ENCODE measurements at places on chromosomes 6 and 20.

DNA sequence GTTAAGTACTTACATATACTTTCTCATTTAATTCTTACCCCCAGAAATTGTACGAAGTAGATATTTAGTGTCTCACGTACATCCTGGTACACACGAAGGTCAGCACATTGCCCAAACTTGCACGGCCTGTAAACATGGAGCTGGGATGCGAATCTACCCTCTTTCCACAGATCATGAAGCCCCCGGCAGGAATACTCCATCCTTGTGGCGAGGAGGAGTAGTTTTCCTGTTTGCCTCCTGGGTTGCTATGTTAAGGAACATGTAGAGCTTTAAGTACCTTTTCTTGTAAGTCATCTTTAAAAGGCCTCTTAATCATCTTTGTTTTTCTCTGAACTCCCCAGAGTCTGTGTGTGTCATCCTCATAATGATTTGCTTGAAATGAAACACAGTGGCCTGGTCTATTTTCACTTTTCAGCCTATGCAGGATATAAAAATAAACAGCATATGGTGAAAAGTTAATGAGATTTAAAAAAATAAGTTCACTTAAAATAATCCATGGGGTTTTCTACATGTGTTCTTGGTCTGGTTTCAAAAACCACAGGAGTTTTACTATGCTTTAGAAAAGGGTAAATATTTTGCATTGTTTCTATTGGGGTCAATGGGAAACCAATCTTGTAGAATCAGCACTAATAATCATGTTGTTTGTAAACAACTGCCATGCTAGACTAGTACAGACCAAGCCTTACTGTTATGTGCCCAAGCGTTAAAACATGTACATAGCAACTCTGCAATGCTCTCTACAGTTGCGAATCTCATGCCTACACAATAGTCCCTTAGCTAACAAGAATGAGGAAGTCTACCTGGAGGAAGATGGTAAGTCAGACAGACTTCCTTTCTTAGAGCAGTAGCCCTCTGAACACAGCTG, 9.3 kb upstream of the ARID1B start:
- no peak for DNase-seq

DNA sequence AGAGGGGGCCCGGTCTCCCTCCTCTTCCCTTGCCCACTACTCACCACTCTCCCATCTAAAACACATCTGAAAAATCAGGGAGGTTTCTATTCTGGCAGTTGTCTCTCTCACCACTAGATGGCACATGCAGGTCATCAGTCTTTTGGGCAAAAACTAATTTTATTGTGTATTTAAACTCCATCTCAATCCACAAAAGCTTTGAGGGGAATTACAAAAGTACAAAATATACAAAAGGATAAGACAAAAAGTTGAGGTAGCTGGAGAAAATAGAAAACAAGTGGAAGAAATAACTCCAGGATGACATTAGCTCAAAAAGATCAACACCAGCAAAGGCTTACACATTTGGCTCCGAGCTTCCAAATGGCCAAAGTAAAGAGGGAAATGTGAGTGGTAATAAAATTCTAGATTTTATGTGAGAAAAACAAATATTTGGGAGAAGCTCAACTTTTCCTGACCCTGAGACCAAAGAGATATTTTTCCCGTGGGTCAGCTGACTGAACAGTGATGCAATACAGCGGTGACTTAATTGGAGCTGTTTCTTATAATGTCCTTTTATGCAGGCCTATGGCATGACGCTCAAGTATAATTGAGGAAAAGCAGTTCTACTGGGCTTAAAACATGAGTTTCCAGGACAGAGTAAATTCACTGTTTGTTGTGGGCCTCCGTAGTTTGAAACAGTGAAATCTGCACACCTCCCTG, 79.8 kb upstream of the CHD6 start:
- DNase-seq: peak; percentile 70

- DNase-seq: no peak
Observed at GRCh38 chr6:39453241-39453640, 130.7 kb upstream of the KCNK16 start.

- no peak for DNase-seq
Observed at GRCh38 chr6:33742092-33742491, 4.6 kb downstream of the IP6K3 start.

- no peak for DNase-seq
Observed at GRCh38 chr6:12032783-12033573, 20.9 kb downstream of the HIVEP1 start.

GRCh38 chr20:41279546-41280225, 37.8 kb downstream of the ZHX3 start:
- no peak for DNase-seq

- DNase-seq: no peak
Observed at GRCh38 chr20:48776306-48776705, 51.5 kb downstream of the PREX1 start.

DNA sequence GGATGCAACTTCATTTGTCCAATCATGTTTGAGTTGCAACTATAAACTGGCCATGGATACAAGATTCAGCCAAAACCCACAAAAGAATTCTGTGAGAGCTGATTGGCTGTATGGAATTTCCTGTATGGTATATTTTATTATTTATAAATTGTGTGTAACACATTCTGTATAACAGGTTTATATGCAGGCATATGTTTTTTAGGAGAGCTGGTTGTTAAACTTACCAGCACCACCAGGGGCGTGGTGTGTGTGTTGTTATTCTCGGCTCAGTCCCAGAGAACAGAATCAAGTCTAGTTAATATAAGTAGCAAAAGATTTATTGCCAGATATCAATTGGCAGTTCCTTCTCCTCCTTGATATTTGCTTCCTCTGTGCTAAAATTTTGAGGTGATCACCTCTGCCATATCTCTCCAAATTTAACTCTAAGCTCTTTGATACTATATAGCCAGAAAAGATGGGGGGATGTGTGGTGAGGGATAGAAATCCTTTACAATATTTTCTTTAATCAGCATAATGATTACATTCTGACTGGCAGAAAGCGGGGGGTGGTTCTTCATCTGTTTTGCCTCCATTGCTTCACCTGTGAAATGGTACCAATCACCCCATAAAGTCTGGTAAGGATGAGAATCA, 22.9 kb downstream of the CNBD2 start:
- DNase-seq: no peak

- peak; percentile 83 for DNase-seq
Observed at GRCh38 chr6:79421707-79422484, 115.3 kb downstream of the LCA5 start.

DNA sequence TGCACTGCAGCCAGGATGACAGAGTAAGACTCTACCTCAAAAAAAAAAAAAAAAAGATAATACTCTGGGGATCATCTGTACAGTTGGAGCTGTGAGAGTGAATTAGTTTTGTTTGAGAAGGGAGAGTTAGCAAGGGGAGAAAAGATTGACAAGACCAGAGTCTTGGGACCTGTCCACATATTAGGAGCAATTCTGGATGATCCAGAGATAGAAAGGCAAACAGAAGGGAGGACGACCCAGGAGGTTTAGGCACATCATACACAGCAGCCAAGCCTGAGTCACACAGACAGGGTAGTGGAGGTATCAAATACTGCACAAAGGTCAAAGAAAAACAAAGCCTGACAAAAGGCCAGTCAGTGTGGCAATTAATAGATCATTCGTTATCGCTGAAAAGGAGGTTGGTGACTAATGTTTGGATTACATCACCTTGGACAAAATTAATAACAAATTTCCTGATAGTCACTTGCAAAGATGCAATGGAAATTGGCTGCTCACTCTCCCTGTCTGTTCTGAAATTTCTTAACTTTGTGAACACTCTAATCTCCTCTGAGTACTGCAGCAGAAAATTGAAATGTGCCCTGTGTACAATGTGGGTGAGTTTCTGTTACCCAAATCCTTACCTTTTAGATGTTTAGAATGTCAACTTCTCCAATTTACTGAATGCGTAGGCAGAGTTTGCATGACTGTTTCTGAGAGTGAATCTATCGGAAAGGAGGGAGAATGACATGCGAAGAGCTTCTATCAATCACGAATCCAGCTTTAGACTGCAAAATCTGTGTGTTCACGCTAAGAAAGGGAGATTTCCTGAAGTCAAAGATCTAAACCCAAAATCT, 105.4 kb downstream of the TSHZ2 start:
- no peak for DNase-seq

DNA sequence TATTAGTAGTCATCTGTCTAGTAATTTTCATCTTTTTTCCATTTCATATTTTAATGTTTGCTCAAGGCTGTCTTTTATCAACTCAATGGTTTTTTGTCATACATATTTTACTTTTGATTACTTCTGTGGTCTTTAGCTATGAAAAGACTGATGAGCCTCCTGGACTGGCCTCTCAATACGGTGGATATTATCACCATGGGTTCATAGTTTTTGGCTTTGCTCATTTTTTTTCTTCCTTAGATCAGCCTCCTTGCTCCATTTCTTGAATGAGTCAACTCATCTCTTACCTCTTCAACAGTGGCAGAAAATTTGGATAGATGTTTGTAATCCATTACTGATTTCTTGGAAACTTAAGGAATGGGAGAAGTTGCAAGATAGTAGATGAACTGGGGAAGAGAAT, 80.1 kb upstream of the ELOVL5 start:
- DNase-seq: no peak

GRCh38 chr6:136737871-136738691, 54.2 kb downstream of the MAP3K5 start:
- DNase-seq: no peak

GRCh38 chr20:9163251-9163650, 94.4 kb downstream of the PLCB4 start:
- no peak for DNase-seq

GRCh38 chr6:32190054-32190851, at the start of gene PBX2:
Gene PBX2, minus strand, starts transcription at chr6:32190202. Its CDS starts 287 bp downstream, at chr6:32189915.
- DNase-seq: peak; percentile 78

DNA sequence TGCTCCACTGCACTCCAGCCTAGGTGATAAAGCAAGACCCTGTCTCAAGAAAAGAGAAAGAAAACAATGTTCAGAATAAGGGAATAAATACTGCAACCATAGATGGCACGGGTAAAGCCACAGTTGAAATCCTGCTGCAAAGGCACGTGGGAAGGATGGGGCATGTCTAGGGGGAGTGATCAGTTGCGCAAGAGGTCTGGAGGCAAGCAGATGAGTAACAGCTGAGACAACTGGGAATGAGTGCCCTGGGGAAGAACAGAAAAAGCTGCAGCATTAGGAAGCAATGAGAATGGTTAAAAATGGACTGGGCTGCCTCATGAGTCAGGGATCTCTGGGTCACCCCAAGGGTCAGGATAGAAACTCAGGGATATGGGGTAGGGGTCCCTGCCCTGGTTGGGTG, 96.3 kb downstream of the GMPR start:
- no peak for DNase-seq

DNA sequence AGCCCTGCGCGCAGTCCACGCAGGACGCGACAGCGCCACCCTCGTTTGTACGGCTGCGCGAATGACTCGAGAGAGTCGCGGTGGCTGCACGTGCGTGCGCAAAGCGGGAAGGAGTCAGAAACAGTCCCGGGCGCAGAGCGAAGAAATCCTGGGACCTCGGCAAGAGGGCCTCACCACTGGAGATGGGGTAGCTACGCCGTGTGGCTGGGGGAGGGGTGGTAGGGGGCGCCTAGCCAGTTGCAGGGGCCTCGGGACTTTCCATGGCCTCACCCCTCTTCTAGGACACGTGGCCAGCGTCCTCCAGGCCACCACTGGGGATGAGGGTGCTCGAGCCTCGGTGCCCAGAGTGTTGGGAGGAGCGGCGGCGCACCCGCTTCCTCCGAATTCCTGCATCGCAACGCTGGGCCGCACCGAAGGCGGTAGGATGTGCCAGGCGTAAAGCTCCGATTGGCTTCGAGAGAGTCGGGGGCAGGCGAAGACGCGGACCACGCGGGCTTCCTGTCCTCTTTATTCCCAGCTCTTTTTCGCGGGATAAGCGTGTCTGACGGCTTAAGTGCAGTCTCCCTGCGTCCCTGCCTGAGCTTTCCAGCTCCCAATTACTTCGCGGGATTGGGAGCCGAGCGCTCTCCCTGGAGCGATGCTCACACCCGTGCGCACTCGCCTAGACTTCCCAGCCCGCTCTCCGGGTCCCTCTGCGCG, 38.7 kb downstream of the NCR2 start:
- peak; percentile 24 for DNase-seq

GRCh38 chr20:38256021-38256420, 4.5 kb downstream of the KIAA1755 start:
- no peak for DNase-seq

DNA sequence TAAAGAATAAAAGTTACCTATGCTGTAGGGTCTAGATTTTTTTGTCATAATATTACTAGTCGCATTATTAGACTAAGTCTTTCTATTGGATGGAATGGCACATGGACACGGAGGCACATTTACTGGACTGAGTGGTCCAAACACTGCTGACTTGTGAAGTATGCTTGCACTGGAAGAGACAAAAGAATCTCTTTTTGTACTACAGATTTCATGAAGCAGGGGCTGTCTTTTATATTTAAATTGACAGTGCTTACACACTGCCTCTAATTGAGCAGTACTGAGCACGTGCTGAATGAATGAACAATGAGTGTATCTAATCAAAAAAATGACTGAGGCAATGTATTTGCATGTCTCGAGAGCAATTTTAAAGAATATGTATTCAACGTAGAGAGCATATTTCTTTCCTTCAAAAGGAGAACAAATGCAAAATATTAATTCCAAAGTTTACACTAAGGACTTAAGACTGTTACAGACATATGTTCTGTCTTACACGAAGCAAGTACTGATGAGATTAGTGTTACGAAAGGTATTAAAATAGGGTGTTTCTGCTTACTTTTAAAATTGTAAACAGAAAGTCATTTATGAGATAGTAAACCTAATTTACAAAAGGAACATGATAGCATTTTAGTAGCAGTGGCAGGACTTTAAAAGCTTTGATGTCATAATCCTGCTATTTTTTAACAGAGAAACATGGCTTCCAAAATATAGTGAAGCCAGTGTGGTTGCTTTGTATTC, 8.3 kb downstream of the ELOVL2 start:
- no peak for DNase-seq

- no peak for DNase-seq
Observed at GRCh38 chr6:103798166-103798565, 1061.6 kb downstream of the HACE1 start.

DNA sequence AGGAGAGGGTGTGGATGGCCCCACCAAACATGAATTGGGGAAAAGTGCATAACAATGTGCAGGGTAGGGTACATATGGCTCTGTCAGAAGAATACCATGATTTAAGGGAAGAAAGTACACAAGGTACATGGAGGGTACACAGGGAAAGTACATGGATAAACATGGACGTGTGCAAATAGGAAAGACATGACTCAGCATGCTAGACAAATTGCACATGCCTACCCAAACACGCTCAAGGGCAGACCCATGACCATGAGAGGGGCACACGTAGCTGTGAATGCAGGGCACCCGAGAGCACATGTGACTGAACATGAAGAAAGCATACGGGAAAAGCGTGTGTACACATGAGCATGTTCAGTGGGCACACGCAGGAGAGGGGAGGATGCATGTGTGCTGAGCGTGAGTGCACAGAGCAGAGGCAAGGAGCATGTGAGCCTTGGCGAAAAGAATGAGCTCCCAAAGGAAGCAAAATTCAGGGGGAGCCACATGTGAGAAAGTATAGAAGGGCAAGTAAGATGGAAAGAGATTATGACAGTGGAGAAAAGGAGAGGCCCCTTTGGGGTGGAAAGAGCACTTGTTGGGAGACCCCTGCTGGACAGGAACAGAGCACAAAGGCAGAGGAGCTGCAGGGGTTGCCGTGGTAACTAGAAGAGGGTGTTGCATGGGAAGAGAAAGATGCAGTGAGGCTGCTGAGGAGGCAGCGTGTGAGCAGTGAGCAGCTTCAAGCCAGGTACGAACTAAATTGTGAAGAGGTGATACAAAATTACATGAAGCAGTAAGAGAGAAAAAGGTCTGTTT, 17.8 kb downstream of the OR2H2 start:
- DNase-seq: peak; percentile 38
